ENCODE measurements at places on chromosomes 11 and 22. TPM values are rescaled to one million over a fixed set of nuclear protein-coding genes. Genes with fewer than 3 reads are reported as not detected.

DNA sequence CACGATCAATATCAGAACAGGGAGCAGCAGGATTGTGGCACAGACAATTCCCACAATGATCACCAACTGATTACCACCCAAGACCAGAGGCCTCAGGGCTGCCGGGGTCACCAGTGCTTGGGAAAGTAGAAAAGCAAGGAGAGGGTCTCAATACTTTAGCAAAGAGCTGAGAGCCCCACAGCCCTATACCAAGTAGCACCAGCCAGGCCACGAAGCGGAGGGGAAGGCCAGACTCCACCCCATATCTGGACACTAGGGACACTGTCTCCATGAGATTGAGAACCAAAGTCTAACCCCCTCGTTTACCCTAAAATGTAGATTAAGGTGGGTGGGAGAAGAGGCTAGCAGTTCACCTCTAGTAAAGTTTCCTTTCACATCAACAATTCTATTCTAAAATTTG is 24.1 kb upstream of the SCN2B start:
- H3K27ac ChIP-seq: no peak overlapping the region
- H3K27me3 ChIP-seq: no peaks in the 10 kb centered on the region
- no peaks in the 10 kb centered on the region for H3K4me1 ChIP-seq
- DNase-seq: no peak

GRCh38 chr22:40580631-40581030 is 55.9 kb downstream of the MRTFA start:
- no peak overlapping the region for H3K27ac ChIP-seq
- no peak overlapping the region for H3K4me3 ChIP-seq
- no peaks in the 10 kb centered on the region for H3K4me1 ChIP-seq
- no peaks in the 10 kb centered on the region for H3K36me3 ChIP-seq

GRCh38 chr11:3051196-3052108 is 5.8 kb downstream of the CARS1 start:
- H3K4me1 ChIP-seq: peaks cover 6% of the 10 kb centered on the region
- no peak overlapping the region for H3K27ac ChIP-seq
- no peak for DNase-seq

The OR56A1 gene
- not detected for total RNA-seq

DNA sequence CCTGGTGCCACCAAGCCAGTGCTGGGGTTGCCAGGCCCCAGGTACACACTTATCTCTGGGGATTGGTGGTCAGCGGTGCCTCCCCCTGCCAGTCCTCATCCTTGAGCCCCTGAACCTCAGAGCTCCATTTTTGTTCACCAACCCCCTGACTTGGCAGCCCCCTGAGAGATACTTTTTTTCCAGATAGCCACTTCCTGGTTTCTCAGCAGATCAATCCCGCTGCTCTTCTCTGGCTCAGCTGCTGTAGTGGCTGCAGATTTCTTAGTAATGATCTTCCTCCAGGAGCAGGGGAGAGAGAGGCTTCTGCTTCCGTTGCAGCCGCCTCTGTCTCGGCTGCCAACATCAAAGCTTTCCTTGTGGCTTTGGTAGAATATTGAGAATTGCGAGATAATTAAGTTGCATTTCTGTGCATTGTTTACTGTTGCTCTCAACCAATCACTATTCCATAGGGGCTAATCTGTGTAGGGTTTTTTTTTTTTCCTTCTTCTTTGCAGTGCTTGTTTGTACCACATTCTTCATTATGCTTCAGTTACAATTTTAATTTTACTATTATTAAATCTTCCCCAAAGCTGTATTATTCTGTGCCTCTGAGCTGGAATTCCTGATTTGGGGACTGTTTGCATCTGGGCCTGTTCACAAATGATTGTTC is 92.1 kb downstream of the PKNOX2 start:
- H3K36me3 ChIP-seq: no peaks in the 10 kb centered on the region
- H3K4me3 ChIP-seq: no peak overlapping the region
- H3K27ac ChIP-seq: no peak overlapping the region
- H3K27me3 ChIP-seq: no peaks in the 10 kb centered on the region

The DERL3 gene
- total RNA-seq: 2.3 TPM

The KRTAP5-9 gene
- 0.46 TPM for total RNA-seq
